ENCODE measurements at places on chromosomes 5 and 9. TPM values are rescaled to one million over a fixed set of nuclear protein-coding genes. Genes with fewer than 3 reads are reported as not detected.

- H3K27me3 ChIP-seq = no peaks in the 10 kb centered on the region
- DNase-seq = no peak
- H3K27ac ChIP-seq = no peak overlapping the region
- H3K4me3 ChIP-seq = no peak overlapping the region
Observed at GRCh38 chr5:14489643-14490042, 91.9 kb upstream of the OTULINL start.

DNA sequence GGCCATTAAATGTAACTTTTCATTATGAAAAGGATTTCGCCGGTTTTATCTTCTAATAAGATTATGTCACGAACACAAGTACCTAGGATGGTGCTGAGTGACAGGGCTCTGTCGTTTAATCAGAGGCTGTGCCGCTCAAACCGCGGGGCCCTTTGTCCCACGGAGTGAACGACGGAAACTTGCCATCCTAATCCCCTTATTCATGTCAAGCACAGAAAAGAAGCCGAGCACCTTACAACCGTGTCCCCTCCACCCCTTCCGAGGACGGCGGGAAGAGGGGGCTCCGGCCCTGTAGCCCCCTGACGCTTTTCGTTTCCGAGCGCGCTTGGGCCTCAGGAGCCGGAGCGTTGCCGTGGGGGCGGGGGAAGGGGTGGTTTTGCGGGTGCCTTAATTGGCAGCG, 11.2 kb downstream of the LMX1B start:
- H3K4me1 ChIP-seq = peaks cover 17% of the 10 kb centered on the region

DNA sequence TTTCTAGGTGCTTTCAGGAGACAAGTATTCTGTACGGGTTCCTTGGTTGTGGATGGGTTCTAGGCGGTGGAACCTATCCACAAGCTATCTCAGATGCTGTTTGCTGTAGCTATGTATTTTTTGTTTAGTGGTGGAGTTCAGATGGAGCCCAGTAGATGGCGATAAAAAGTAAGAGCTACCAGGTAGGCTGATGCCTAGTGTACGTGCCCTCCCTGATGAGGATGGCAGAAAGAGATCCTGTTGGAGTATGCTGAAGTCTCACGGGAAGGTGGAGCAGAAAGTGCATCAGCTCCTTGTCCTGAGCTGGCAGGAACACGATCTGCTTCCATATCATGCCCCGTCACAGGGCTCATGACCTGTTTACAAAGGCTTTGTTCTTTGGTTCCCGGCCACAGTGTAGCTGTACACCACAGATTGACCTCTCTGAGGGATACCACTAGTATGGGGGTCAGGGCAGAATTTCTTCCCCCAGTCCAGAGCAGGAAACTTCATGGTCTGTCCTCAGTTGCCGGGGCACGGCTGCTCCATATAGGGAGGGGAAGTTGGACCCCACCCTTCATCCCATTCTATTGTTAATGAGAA, 12.6 kb upstream of the UGT3A2 start:
- H3K4me3 ChIP-seq = no peak overlapping the region
- H3K27me3 ChIP-seq = peaks cover 17% of the 10 kb centered on the region
- H3K36me3 ChIP-seq = no peaks in the 10 kb centered on the region
- DNase-seq = no peak
- H3K27ac ChIP-seq = no peak overlapping the region

Gene FCN2
- polyA plus RNA-seq = not detected

Gene STXBP1
- polyA plus RNA-seq = 0.59 TPM

DNA sequence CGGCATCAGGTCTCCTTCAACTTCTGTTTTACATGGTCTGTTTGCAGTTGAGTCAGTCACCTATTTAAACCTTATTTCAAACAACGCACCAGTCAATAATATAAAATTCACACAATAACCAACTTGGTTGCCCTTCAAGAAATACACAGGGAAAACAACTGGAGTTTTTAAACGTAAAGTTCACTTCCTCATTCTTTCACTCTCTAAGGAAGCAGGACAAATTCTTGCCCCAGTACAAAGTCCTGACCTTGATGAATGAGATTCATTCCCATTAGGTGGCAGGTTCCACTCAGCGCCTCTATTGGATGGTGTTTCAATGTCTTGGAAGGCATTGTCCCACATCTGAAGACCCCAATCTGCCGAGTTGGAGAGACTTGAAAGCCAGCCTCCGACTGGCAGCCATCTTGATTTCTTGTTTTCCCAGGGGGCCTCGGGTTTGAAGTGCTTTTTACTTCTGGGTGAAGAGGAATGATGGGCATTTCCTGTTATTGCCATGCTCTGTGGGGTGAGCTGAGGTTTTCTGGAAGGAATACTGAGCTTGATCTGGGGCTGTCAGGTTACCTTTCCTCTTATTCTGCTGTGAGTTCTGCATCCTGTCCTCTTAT, 105.0 kb downstream of the ACER2 start:
- H3K27ac ChIP-seq = no peak overlapping the region
- no peaks in the 10 kb centered on the region for H3K36me3 ChIP-seq
- no peak for DNase-seq
- no peaks in the 10 kb centered on the region for H3K27me3 ChIP-seq
- H3K4me3 ChIP-seq = no peak overlapping the region

Gene BAAT
- polyA plus RNA-seq = not detected

Measured in immature natural killer cell (primary cell).